GM18507 (cell line): ENCODE measurements at places on chromosomes 2 and 18.

GRCh38 chr2:29502460-29502911 is 387.3 kb downstream of the CLIP4 start:
- no peak for DNase-seq

- no peak for DNase-seq
These were observed 280.5 kb upstream of the CCDC68 start for GRCh38 chr18:55239740-55240139.

- no peak for DNase-seq
These were observed 18.9 kb downstream of the TTR start for GRCh38 chr18:31610286-31611205.

DNA sequence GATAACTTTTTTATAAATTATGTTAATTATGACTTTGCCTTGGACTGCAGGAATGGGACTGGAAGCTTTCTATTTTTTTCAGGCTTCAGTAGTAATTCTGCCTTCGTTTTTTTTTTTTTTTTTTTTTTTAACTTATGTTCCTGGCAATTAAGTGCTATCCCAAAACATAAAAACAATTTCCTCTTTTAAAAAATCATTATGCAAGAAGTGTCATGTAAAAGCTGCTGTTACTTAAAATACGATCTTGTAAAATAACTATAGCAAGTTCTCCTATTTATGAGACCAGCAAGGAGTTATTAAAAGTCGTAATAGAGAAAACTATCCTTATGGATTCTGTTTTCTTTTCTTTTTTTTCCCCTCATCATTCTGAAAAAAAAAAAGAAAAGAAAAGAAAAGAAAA is 301.6 kb upstream of the FBXO11 start:
- DNase-seq, result no peak

DNA sequence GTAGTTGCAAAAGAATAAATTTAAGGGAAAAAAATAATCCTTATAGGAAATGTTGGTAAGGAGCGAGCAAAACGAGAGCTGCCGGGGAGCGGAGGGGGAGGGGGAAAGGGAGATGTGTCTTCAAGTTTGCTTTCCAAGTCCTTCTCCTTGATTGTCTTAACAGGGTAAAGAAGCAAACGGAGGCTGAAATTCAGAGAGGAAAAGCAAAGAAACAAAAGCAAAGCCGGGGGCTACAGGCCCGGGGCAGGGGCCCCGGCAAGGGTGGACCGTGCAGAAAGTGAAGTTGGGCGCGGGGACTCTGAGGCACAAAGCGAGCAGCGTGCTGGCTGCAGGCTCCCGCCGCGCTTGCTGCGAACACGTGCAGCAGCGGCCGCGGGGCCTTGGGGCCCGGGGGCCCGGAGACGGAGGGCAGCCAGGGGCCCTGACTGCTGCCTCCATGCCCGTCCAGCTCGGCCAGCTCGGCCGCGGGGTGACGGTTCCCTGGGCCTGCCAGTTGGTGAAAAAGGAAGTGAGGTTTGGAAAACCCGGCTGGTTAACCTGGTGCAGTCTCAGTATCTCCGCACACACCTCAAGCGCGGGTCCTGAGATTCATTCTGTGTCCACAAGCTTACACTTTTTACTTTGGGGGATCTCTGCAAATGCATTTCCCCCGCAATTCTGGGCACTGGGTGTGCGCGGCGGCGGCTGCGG is 4.1 kb downstream of the BCL11A start:
- DNase-seq, result no peak

DNA sequence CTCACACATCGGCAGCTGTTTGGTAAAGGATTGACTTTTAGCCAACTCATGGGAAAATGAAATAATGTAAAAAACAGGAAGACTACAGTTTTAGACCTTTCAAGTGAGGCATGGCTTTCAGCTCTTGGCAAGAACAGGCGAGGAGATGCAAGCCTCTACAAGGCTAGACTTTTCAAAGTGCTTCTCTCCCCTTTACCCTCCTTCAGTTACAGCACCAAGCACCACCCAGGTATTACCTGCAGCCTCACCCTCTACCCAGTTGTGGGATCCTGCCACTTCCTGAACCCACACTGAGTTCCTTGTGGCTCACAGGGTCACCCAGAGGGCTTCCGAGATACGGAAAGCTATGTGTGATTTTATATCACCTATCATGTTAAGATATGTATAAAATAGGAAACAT is 14.7 kb downstream of the UGT1A10 start:
- no peak for DNase-seq

- DNase-seq, result no peak
These were observed 96.4 kb downstream of the GATA6 start for GRCh38 chr18:22265838-22266237.

GRCh38 chr2:83573060-83573459 is 886.0 kb downstream of the SUCLG1 start:
- no peak for DNase-seq

GRCh38 chr2:8576525-8577167 is 105.2 kb upstream of the ID2 start:
- no peak for DNase-seq
